ENCODE measurements at places on chromosomes 13 and 19.

GRCh38 chr13:108964606-108965005 is 335.2 kb downstream of the MYO16 start:
- no peak for DNase-seq

GRCh38 chr13:30107521-30108136 is 199.7 kb downstream of the KATNAL1 start:
- no peak for DNase-seq

- no peak for DNase-seq
Observed at GRCh38 chr13:92951273-92951890, 275.2 kb upstream of the GPC6 start.

GRCh38 chr13:20547479-20547908 is 19.5 kb upstream of the IFT88 start:
- no peak for DNase-seq

DNA sequence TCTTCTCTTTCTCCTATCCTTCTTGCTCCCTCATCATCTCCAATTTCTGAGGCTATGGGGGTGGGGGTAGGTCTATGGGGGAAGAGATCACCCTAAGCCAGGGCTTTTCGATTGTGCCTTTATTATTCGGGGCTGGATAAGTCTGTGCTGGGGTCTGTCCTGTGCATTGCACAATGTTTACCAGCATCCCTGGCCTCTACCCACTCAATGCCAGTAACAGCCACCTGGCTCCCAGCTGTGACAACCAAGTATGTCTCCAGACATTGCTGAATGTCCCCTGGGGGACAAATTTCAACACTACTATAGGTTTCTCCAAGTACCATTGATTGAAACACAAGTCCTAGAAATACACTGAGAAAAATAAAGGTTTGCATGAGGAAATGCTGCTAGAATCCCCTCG is 13.2 kb downstream of the CBY2 start:
- DNase-seq = no peak

- no peak for DNase-seq
Observed at GRCh38 chr13:112464720-112465119, 88.6 kb downstream of the SPACA7 start.

GRCh38 chr13:44876782-44877324 is 112.4 kb downstream of the NUFIP1 start:
- no peak for DNase-seq

DNA sequence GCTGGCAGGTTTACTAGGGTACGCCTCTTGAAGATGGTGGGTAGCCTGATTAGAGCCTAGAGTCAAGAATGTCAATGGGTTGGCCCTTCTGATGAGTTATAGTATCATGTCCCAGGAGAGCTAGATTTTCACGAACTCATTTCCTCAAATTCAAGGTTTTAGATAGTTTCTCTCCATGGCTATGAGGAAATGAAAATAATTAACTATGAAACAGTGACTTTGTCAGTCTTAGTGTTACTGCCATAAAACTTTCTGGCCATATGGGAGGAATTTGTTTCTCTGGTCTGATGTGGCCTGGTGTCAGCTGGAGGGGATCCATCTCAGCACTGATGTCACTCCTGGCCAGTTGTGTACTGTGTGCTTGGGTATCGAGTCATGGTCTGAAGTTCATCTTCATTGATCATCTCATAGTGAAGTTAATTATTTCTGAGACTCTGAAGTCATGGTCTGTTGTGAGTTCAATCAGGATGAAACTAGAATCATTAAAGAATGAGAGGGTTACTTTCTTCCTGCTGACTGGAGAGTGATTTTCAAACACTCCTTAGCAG is 49.4 kb upstream of the TNFSF11 start:
- DNase-seq = no peak

- DNase-seq = no peak
Observed at GRCh38 chr19:30523791-30524190, 151.6 kb downstream of the ZNF536 start.

- DNase-seq = no peak
Observed at GRCh38 chr13:79918620-79919019, 422.3 kb downstream of the SPRY2 start.

GRCh38 chr19:55301459-55302317 is 17.9 kb downstream of the BRSK1 start:
- DNase-seq = peak; percentile 98

- no peak for DNase-seq
Observed at GRCh38 chr19:51721905-51722304, 1.9 kb downstream of the HAS1 start.

GRCh38 chr19:3346677-3347353 is 19.6 kb upstream of the NFIC start:
- DNase-seq = no peak

GRCh38 chr13:75479102-75479740 is 2.7 kb downstream of the TBC1D4 start:
- no peak for DNase-seq

- no peak for DNase-seq
Observed at GRCh38 chr13:111152844-111153243, 37.7 kb downstream of the ARHGEF7 start.

DNA sequence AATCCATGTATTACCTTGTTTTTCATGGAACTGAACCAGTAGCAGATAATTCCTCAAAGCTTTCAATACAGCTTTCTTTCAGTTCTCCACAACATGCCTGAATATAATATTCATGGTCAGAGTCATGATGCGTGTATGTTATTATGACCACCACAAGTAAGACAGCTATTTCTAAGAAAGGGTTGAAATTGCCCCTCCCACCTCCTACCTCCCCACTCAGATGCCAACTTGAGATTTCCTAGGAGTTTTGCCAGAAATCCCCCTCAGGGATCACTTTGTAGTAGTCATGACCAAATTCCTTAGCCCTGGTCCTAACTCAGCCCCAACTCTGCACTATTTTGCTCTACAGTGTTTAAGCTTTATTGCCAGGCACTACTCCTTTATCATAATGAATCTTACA is 69.9 kb upstream of the RAP2A start:
- no peak for DNase-seq

DNA sequence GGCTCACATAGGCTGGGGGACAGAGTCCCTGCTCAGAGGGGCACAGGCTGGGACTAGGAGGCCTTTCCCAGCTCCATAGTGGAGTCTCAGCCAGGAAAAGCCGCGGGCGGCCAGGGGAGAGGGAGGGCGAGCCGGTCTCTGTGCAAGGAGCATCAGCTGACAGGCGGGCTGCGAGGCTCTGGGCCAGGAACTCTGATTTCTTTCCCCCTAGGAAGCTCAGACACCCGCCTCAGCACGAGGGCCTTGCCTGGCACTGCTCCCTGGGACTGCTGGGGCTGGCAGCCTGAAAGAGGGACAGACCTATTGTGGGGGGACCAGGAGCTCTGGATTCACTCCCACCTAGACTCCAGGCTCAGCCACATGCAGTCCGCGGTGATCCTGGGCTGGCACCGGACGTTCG is 2.2 kb upstream of the PLK5 start:
- DNase-seq = no peak

DNA sequence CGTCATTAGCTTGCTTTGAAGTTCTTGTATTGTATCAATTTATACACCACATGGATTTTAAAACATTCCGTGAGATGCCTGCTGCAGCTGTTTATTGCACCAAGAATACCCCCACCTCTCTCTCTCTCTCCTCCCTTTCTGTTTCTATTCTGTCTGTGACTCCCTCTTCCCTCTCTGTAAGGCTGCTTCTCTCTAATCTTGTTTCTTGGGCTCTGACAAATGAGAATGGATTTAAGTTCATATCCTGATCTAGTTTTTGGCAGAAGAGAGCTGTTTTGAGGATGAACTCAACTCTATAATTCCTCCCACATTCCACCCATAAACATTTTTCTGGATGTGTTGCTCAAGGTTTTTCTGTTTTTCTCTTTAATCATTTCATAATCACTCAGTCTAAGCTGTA is 144.3 kb upstream of the FRY start:
- no peak for DNase-seq

- DNase-seq = no peak
Observed at GRCh38 chr13:107185889-107186288, 618.0 kb upstream of the ARGLU1 start.

DNA sequence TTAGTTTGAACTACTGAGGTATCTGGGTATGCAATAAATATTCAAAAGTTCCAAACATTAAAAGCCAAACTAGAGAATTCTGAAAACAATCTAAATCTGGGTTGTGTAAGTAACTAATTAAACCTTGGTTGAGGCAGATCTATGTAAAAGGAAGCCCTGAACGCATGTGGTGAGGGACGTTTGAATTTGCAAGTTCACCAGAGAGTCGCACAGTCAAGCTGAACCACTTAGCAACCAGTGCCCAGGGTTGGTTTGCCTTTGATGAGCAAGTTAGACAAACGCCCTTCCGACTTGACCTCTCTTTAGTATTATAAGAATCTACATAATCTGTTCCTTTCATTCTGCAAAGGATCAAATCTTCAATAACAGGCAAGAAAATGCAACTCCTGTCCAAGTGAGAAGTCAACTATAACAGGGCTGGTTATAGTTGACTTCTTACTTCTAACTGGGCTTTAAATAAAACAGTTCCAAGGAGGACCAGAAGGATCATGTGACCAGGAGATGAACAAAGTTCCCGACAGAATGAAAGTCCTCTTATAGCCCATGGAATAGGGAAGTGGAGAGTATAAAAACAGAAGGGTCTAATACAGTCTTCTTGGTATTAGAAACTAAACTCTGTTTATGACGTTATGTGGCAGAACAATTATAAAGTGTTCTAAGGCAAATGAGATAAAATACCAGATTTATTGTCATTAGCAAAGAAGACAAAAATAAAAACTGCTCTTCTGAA is 40.6 kb downstream of the PHF11 start:
- no peak for DNase-seq

DNA sequence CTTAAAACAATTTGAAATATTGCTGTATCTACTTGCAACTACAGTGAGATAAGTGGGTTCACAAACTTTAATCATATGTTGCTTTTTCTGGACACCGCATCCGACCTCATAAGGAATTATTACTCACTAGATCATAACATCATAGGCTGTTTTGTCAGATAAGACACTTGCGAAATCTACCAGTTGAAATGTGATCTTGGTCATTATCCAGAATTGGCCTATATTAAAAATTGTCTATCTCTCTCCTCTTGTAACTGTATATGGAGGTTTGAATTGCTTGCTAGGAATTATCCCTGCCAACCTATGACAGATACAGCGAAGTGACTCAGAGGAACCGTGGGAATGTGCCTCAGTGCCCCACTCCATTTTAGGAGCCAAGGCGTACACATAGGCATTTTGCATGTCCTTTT is 117.0 kb upstream of the POSTN start:
- DNase-seq = no peak

DNA sequence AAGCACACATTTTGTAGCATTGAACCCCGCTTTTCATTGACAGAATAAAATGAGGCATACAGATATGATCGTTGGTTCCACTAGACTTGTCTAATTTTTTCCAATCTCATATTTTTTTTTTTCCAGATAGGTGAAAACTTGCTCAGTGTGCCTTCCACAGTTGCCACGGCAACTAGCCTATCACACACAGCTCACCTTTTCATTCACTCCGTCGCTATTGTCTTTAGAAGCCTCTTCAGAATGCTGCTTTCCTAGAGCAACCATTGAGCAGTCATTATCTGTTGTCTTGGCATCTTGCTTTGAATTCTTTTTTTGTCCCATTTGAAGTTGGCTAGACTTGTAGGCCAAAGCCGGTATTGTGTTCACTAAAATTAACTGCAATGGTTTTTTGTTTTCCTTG is 37.7 kb upstream of the ESD start:
- DNase-seq = no peak

DNA sequence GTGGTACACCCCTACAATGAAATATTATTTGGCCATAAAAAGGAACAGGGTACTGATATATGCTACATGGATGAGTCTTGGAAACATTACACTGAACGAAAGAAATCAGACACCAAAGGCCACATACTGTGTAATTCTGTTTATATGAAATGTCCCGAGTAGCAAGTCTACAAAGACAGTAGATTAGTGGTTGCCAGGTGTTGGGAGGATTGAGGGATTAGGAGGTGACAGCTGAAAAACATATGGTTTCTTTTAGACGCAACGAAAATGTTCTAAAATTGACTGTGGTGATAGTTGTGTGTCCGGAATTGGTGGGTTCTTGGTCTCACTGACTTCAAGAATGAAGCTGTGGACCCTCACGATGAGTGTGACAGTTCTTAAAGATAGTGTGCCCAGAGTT is 35.1 kb downstream of the IL17D start:
- DNase-seq = no peak

GRCh38 chr13:105089858-105090643 is 1445.4 kb downstream of the EFNB2 start:
- DNase-seq = no peak

- peak; percentile 16 for DNase-seq
Observed at GRCh38 chr13:21328836-21329477, 130.1 kb downstream of the ZDHHC20 start.

- DNase-seq = no peak
Observed at GRCh38 chr19:35395382-35396199, 24.7 kb downstream of the GPR42 start.

DNA sequence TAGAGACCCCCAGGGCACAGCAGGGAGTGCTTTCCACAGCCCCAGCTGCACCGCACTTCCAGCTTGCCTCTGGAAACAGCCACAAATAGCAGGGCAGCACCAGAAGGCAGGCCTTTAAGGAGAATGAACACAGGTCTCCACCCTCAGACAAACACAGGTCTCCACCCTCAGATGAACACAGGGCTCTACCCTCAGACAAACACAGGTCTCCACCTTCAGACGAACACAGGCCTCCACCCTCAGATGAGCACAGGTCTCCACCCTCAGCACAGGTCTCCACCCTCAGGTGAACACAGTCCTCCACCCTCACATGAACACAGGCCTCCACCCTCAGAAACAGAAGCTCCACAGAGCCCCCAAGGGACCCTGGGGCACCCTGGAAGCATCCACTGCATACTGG is 51.7 kb downstream of the C1QTNF9 start:
- DNase-seq = no peak

DNA sequence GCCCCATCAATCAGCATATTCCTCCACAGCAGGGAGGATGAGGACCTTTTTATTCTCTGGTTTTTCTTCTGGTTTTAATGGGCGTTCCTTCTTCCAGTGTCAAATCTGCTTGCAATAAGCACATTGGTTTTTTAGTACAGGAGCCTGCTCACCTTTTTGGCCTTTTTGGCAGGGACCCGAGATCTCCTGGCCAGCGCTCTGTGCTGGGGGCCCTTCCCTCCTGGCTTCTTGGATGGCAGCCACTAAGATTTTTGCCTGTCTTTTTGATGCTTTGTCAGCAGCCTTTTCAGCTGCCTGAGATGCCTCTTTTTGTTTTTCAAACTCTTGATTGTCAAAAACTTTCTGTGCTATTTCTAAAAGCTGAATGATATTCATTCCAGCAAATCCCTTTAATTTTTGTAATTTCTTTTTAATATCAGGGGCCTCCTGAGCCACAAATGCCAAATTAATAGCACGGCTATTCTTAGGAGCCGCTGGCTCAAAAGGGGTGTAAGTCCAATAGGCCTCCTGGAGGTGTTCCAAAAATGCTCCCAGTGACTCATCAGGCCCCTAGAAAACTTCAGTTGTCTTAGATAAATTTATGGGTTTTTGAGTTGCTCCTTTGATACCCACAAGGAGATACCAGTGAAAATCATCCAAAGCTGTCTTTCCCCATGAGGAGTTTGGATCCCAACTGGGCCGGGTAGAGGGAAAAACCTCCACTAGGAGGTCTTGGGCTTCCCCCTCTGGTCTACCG is 73.0 kb downstream of the ZNF100 start:
- no peak for DNase-seq
